ENCODE measurements at places on chromosomes 4 and X.
A peak's percentile ranks its signal among the peaks of the same experiment; 100 is the strongest.

- DNase-seq, result no peak
Observed at GRCh38 chr4:95267081-95267480, 281.7 kb downstream of the UNC5C start.

DNA sequence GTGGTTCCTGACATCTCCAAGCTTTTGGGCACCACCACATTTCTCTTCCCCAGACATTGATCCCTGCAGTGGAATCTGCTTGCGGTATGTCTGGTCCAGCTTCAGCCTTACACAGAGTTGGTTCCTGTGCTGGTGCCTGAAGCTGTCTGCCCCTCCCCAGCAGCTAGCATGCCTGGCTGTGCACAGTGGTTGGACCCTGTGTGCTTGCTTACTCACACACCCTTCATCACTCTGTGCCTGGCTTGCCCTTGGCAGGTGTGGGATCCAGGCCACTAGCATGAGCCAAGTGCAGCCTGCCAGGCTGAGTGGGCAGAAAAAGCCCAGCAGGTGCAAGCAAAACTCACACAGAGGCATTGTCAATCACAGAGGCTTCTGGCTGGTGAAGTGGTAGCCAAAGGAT is 473.8 kb downstream of the ACTRT1 start:
- no peak for DNase-seq

GRCh38 chr4:41795796-41796385 is 47.4 kb upstream of the PHOX2B start:
- DNase-seq, result no peak

DNA sequence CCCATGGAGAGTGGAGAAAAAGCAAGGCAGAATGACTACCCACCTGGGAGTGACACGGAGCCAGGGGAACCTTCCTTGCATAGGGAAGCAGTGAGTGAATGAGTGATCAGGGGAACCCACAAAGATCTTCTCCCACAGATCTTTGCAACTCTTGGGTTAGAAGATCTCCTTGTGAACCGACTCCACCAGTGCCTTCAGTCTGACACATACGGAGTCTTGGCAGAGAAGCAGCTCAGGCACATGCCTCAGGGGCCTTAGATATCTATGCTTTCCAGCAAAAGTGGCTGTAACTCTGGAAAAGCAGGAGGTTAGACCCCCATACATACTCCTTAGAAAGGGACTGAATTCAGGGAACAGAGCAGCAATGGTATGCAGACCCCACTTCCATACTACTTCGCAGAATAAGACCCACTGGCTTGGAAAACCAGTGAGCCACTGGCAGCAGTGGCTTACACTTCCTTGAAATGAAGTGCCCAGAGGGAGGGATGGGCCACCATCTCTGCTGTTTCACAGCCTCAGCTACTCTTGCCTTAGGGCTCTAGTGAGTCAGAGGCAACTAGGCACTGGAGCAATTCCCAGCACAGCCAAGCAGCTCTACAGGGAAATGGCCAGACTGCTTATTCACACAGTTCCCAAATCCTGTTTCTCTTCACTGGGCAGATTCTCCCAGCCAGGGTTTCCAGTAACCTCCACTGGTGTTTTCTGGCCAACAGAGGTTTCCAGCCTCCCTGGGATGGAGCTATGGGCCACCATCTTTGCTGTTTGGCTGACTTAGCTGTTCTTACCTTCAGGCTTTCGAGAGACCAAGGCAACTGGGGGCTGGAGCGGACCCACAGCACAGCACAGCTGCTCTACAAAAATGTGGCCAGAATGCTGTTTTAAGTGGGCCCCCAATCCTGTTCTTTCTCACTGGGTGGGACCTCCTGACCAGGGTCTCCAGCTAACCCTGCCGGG is 82.8 kb upstream of the TCEAL2 start:
- DNase-seq, result no peak

- DNase-seq, result no peak
Observed at GRCh38 chr4:46387956-46388355, 2.0 kb downstream of the GABRA2 start.

DNA sequence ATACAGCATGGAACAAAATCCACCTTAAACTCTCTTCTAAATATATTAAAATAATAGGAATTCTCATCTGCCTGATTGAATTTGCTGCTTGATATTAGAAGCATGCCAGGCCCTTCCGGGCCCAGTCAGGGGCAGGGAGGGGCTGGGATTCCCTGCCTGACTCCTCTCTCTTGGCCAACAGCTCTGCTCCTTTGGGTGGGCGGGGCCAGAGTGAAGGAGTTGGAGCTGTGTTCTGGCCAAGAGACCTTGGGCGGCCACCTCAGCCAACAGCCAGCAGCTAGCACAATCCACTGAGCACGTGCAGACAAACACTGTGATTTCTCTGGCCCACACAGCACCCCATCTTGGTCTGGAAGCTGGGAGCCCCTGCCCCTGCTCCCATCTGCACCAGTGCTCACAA is 140.3 kb downstream of the PJA1 start:
- DNase-seq, result peak; percentile 70

- DNase-seq, result no peak
Observed at GRCh38 chr4:77220828-77221613, 64.0 kb downstream of the CCNG2 start.

- no peak for DNase-seq
Observed at GRCh38 chrX:65838674-65839073, 171.2 kb downstream of the MSN start.

- DNase-seq, result no peak
Observed at GRCh38 chr4:88971536-88971935, 85.4 kb downstream of the FAM13A start.

DNA sequence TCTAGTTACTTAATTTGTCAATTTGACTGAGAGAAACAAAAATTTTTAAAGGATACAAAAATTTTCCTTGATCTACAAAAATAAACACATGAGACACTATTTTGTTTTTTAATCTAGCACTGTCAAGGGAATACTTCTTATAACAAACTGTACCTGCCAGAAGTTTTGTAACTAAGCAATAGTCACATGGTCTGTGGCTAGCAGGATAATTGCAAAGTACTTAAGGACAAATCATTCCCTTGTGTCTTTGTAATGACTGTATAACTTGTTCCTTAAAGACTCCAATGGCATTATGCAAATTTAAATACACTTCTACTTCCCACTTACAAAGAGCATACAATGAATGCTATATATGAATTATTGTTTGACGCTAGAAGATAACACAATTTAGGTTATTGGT is 25.1 kb upstream of the ANK2 start:
- DNase-seq, result no peak

DNA sequence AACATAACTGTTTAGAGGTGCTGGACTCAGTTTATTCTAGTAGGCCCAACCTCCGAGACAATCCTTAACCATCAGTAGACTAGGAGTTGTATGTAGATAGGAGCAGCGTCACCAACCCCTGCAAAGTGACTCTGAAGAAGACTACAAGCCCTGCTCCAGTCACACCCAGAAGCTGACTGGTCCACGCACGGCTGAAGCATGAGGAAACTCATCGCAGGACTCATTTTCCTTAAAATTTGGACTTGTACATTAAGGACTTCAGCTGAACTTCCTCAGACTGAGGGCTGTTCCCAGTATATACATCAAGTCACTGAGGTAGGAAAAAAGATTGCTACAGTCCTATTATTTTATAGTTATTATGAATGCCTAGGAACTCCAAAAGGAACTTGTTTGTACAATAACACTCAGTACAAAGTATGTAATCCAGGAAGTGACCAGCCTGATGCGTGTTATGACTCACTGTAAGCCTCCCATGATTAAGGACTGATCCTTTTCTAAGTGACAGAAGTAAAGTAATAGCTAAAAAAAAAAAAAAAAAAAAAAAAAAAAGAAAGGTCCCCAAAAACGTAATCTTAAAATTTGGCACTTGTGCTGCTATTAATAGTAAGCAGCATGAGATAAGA is 41.6 kb upstream of the UGT2B7 start:
- no peak for DNase-seq

GRCh38 chr4:116598980-116599789 is 486.2 kb downstream of the TRAM1L1 start:
- DNase-seq, result no peak

GRCh38 chr4:127419431-127419830 is 213.3 kb upstream of the INTU start:
- DNase-seq, result no peak

DNA sequence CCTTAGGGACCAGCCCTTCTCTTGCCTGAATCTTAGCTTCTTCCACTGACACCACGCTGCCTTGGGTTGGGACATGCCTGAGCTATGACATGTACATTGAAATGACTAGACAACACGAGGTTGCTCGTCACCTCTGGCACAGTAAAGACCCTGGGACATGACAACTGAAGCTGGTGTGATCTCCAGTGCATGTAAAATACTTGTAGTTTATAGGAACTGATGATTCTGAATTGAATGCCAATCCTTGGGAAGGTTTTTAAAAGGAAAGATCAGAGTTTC is 100.7 kb upstream of the PGRMC2 start:
- no peak for DNase-seq

DNA sequence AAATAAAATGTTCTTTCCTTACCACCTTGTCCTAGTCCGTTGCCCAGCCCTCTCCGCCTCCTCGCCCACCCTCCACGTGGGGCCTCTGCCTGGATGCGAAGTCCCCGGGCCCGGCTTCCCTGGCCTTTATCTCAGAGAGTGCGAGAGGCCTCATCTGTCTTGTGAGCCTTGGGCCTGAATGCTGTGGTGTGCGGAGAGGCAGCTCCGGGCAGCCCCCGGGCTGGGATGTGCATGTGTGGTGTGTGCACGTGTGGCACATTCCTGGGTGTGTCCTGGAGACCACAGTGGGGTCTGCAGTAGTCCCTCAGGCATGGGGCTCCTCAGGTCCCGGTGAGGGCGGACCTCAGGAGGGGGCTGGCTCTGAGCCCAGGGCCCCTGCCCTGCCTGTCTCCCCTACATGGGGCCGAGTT is 31.4 kb downstream of the DOK7 start:
- DNase-seq, result no peak

GRCh38 chr4:168361365-168362024 is 42.9 kb upstream of the DDX60 start:
- peak; percentile 6 for DNase-seq
